GM12892 (cell line): ENCODE measurements at places on chromosomes 11 and 22.

GRCh38 chr11:94737171-94737611, 31.0 kb upstream of the AMOTL1 start:
- no peak for DNase-seq

GRCh38 chr11:56522008-56522407, 21.0 kb downstream of the OR5M11 start:
- DNase-seq, result no peak

DNA sequence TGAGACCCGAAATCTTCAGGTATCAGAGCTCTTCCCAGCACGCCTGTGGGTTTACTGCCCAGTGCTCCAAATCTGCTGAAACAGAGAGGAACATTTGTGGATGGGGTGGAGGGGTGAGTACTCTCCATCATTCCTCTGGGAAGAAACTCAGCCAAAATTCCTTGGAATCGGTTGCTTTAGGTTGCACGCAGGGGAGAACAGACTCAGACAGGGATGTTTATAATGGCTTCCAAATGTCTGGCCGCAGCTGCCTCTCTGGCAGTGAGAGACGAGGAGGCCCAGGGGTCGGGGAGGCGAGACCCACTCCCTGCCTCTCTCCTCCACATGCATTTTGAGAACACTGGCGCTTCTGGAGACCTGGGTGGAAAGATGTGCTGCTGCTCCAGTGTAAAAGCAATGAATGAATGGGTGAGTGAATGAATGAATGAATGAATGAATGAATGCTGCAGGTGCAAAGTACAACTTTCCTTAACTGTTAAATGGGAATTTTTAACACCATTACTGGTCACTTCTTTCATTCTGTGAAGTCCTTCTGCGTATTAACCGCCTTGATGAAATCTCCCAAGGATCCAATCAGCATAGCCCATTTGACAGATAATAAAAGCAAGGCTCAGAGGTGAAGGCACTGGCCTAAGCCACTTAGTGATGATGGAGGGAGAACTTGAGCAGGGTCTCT, 437.4 kb downstream of the MIAT start:
- DNase-seq, result no peak

GRCh38 chr22:24867323-24868022, 61.5 kb downstream of the SGSM1 start:
- DNase-seq, result no peak

GRCh38 chr11:115677190-115677589, 173.0 kb upstream of the CADM1 start:
- no peak for DNase-seq

DNA sequence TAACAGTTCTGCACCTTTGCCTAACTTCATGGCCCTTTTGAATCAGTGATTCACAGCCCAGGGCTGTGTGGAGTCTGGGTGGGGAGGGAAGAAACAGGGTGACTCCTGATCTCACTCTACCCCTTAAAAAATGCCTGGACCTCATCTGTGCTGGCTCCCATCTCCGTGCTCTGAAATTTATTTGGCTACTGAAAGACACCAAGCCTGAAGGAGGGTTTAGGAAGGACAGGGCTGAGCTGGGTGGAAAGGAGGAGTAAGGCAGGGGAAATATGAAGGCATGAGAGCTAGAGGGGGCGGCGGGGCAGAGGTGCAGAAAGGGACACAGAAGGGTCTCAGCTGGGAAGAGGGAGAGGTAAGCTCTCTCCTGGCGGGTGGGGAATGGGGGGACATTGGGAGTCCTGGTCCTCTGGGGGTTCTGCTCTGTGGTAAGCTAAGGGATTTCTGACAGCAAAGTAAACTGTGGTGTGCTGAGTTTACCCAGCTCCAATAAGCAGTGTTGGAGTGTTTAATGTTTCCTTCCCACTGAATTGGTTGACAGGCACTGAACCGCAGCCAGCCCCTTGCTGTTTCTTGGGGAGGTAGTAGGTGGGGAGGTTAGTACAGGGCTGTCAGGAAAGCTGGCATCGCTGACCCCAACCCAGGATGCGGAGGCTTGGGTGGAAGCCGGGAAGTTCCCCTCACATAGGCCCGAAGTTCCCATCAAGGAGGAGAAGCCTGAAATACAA, 71.1 kb downstream of the RPUSD4 start:
- DNase-seq, result no peak

DNA sequence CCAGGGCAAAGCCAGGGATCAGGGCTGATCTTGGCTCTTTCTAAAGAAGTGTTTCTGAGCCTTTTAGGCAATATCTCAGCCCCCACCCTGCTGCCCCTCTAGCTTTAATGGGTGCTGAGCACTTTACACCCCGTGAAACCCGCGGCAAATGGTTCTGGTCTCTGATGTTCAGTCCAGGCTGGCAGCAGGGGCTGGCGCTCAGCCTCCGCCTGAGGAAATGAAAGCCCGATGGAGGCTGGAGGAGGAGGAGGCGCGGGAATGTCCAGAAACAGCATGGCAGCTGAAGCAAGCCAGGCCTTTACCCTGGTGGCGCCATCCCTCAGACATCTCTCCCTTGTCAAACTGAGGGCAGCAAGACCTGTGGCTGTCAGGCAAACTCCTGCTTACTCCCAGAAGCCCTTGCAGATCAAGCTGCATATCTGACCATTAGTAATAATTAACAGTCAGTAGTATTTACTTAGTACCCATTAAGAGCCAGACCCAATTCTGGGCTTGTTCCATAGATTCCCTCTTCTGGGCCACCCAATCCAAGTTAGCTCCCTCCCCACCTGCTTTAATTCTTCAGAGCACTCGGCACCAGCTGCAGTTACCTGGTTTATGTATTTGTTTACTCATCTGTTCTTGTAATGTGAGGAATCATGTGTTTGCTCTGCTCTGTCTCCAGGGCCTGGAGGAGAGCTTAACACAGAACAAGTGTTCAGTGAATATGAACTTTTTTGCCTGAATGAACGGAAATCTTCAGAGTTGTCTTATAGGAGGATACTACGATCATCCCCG, 15.0 kb upstream of the ALX4 start:
- DNase-seq, result no peak

GRCh38 chr11:19342036-19342435, 101.3 kb upstream of the E2F8 start:
- no peak for DNase-seq

- DNase-seq, result no peak
Measured at GRCh38 chr22:31650391-31650790, 11.6 kb downstream of the PISD start.

DNA sequence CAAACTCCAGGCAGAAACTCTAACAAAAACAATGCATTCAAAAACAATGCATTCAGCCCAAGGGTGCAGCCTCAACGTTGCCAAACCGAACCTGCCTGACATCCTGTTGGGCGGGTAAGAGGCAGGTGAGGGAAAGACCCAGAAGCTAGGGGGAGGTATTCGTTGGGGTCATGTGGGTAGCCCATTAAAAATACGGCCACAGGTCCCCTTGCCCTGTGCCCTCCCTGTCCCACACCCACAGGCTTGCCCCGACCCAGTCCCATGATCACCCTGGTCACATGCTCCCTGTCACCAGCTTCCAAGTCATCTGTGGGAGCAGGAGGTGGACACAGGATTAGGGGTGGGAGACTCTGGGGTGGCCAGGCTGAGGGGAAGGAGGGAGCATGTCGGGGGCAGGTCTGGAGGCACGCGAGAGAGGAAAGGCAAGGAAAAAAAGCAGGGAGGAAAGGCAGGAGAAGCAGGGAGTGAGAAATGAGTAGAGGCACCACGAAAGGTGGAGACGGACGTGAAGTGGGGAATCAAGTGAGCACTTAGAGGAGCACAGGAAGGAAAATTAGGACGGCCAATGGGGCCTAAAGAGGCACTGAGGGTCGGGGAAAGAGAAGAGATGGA, 683 bp downstream of the PLA2G6 start:
- DNase-seq, result no peak

- DNase-seq, result no peak
Measured at GRCh38 chr11:116439361-116439677, 333.5 kb downstream of the BUD13 start.

GRCh38 chr22:34122042-34122441, 201.8 kb upstream of the LARGE1 start:
- no peak for DNase-seq

DNA sequence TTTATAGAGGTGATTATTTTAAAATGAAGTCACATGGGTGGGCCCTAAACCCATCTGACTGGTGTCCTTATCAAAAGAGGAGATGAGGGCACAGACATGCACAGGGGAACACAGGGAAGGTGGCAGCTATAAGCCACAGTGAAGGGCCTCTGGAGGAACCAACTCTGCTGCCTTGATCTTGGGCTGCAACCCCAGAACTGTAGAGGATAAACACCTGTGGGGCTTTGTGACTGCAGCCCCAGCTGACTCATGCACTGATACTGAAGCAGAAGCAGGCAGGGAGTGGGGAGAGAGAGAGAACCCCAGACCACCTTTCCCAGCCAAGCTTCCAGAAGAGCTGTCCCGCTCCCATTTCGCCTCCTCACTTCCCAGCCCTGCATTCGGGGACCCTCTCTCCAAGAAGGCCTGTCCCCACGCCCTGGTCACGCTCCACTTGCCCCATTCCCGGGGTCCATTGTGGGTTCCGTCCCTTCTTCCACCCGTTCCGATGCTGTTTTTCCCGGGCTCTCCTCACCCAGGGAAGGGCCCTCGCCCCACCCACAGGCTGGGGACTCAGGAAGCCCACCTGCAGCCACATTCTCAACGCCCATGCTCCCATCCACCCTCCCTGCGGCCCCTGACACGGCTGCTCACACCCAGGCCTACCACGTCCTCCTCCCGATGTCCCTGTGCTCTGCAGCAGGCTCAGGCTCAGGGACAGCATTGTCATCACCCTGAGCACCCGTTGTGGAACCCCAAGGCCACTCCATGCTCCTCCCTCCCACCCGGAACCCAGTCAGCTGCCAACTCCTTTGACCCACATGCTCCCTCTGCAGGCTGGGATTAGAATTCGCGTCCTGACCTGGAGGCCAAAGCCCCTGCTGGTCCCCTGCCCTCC, 90.8 kb upstream of the SHANK2 start:
- DNase-seq, result peak; percentile 59

DNA sequence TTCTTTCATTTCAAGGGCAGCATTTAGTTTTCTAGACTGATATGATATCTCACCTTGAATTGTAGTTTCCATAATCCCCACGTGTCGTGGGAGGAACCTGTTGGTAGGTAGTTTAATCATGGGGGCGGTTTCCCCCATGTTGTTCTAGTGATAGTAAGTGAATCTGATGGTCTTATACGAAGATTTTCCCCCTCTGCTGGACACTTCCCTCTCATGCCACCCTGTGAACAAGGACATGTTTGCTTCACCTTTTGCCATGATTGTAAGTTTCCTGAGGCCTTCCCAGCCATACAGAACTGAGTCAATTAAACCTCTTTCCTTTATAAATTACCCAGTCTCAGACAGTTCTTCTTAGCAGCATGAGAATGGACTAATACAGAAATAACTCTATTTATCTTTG, 851.1 kb upstream of the FAT3 start:
- DNase-seq, result no peak

- DNase-seq, result no peak
Measured at GRCh38 chr11:62553080-62553838, 6.7 kb upstream of the AHNAK start.
